ENCODE measurements at places on chromosomes 13 and 19.

DNA sequence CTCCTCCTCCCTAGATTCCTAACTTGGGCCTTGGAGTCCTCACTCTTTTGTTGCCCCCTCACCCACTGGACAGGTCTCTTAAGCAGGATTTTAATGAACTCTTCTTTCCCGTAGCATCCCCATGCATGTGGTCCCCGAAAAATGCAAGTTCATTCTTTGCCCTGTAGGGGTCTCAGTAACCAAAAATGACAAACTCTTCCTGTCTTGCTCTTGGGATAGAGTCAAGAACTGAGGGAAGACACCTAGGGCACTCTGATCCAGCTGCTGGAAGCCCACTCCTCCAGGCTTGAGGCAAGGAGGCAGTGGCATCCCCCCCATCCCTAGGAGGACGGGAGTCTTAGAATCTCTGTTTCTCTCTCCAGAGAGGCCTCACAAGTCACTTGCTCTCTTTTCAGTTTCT is 987.0 kb downstream of the DIAPH3 start:
- no peak for DNase-seq

- DNase-seq = no peak
Observed at GRCh38 chr19:31330237-31330636, 19.0 kb downstream of the TSHZ3 start.

GRCh38 chr19:16457195-16457953 is 14.4 kb downstream of the EPS15L1 start:
- DNase-seq = no peak

- DNase-seq = no peak
Observed at GRCh38 chr13:111114362-111115060, 599 bp upstream of the ARHGEF7 start.

GRCh38 chr19:2549701-2550191 is 73.8 kb downstream of the GADD45B start:
- DNase-seq = no peak

All from effector CD8-positive, alpha-beta T cell (primary cell).